Skin of body (tissue), 3 donors: ENCODE measurements at places on chromosomes 3 and 15.

- DNase-seq, result no peak
Observed at GRCh38 chr15:62824111-62825015, 218.2 kb upstream of the TPM1 start.

DNA sequence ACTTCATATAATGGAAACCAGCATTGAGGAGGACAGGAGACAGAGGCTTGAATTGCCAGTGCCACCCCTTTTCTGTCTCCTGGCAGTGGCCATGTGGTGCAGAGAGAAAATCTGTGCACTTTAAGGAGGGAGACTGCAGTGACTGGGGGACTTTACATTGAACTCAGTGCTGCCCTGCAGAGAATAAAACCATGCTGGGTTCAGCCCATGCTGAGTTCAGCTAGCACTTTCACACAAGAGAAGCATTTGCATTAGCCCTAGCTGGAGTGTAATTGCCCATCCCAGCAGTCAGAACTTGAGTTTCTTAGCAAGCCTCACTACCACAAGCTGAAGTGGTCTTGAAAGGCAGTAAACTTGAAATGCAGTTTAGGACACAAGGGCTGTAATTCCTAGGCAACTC is 677.5 kb downstream of the ZPLD1 start:
- DNase-seq, result no peak

DNA sequence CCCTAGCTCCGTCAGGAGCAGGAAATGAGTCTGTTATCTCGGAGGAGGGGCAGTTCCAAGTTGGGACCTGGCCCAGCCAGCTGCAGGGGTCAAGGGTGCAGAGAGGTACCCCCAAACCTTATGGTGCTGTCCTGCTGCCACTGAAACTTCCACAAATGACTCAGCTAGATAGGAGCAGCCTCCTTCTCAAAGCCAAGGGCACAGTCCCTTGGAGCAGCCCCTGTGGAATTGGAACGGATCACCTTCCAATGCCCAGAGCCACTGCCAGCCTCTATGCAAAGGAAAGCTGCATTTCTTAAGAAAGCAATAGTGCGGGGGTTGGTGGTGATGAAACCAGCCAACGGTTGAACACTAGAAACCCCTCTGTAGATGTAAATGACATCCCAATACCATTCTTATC is 19.6 kb upstream of the LRRK1 start:
- DNase-seq, result no peak

DNA sequence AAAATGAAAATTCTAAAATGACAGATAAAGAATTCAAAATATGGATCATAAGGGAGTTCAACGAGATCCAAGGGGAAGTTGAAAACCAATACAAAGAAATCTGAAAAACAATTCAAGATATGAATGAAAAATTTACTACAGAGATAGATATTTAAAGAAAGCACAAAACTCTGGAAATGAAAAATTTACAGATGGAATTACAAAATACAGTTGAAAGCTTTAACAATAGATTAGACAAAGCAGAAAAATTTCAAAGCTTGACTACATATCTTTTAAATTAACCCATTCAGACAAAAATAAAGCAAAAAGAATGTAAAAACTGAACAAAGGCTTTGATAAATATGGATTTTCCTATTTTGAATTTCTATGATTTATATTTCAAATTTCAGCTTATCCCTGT is 211.1 kb downstream of the SLC9A9 start:
- no peak for DNase-seq

- DNase-seq, result no peak
Observed at GRCh38 chr3:186929186-186929585, 1.1 kb upstream of the ST6GAL1 start.
